ENCODE measurements at places on chromosomes 3 and 15.

- H3K4me1 ChIP-seq: no peaks in the 10 kb centered on the region
- DNase-seq: no peak
- H3K27me3 ChIP-seq: no peaks in the 10 kb centered on the region
- no peak overlapping the region for H3K27ac ChIP-seq
- no peaks in the 10 kb centered on the region for H3K36me3 ChIP-seq
- H3K4me3 ChIP-seq: no peak overlapping the region
Measured at GRCh38 chr15:89026167-89026566, 62.1 kb upstream of the ABHD2 start.

DNA sequence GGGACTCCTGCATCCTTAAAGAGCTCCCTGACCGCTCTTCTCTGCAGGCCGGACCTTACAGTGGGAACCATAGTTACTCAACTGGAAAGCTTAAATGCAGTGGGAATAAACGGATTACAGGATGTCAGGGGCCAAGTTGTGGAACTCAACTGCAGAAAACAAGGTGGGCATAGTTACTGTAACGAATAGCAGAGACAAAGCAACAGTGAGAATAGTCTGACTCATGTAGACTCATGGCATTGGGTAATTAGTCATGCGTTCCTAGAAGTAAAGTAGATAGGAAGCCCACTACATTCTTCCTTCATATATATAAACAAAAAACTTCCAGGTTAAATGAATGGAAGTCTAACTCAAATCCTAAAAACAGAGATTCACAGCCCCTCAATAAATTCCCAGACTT, 95.5 kb upstream of the CHRNA7 start:
- no peaks in the 10 kb centered on the region for H3K4me1 ChIP-seq
- no peaks in the 10 kb centered on the region for H3K27me3 ChIP-seq
- no peak for DNase-seq
- no peak overlapping the region for H3K27ac ChIP-seq
- no peak overlapping the region for H3K4me3 ChIP-seq

DNA sequence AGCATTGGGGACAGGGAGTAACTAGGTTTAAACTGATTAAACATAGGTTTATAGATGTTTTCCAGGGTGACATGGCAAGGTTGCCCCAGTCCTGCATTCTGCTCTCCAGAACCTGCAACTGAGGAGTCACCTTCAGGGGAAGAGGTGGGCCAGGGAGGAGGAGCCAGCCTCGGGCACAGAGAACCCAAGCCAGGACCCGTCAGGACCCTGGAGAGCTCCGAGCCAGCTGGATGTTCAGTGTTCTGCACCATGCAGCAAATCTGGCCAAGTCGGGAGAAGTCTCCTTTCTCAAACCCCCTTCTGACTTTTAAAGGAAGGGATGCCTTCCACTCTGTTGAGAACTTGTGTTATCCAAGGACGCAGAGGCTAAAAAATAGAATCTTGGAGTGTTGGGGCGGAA, 62.1 kb upstream of the SLC6A11 start:
- H3K4me3 ChIP-seq: no peak overlapping the region
- H3K27me3 ChIP-seq: no peaks in the 10 kb centered on the region
- no peaks in the 10 kb centered on the region for H3K36me3 ChIP-seq
- DNase-seq: no peak
- H3K4me1 ChIP-seq: no peaks in the 10 kb centered on the region

DNA sequence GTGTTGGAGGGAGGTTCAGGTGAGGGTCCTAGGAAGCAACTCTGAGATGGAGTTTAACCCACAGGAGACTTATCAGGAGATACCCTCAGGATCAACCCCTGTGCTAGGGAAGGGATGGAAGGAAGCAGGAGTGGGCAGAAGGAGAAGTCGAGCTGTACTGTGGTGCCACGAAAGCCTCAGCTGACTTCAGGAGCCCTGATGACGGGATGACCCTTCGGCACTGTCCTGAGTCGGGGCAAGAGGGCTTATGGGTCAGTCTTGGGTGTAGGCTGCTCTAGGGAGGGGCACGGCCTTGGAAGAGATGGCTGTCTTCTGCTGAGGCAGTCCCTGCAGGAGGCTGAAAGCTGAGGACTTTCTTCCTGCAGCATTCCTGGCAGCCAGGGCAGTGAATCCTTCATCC, 7.7 kb downstream of the CLEC3B start:
- no peak overlapping the region for H3K27ac ChIP-seq
- no peak for DNase-seq
- H3K4me3 ChIP-seq: no peak overlapping the region
- no peaks in the 10 kb centered on the region for H3K36me3 ChIP-seq

- H3K4me3 ChIP-seq: no peak overlapping the region
- no peaks in the 10 kb centered on the region for H3K4me1 ChIP-seq
- H3K36me3 ChIP-seq: no peaks in the 10 kb centered on the region
- H3K27me3 ChIP-seq: no peaks in the 10 kb centered on the region
Measured at GRCh38 chr3:177860184-177860583, 662.9 kb upstream of the TBL1XR1 start.

- H3K4me1 ChIP-seq: no peaks in the 10 kb centered on the region
- no peak overlapping the region for H3K4me3 ChIP-seq
- H3K36me3 ChIP-seq: no peaks in the 10 kb centered on the region
- DNase-seq: no peak
- H3K27me3 ChIP-seq: no peaks in the 10 kb centered on the region
Measured at GRCh38 chr3:148101061-148101460, 596.6 kb upstream of the AGTR1 start.

- no peaks in the 10 kb centered on the region for H3K36me3 ChIP-seq
- no peaks in the 10 kb centered on the region for H3K27me3 ChIP-seq
Measured at GRCh38 chr3:129474984-129475804, 35.2 kb downstream of the IFT122 start.

DNA sequence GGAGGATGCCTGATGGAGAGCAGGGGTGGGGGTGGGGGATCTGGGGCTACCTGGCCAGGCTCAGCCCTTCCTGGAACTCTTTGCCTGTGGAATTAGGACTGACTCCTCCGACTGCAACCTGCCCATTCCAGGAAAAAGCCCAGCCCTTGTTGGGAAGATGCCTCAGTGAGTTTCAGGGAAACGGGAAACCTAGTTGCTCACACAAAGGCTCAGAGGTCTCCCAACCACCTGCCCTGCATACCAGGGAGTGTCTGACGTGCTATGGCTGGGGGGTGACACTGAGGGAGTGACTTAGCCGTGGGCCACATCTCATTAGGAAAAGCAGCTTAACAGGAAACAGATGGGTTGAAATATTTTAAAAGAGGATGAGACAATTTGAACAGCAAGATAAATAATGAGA, 27.9 kb downstream of the CYP8B1 start:
- peak; percentile 27 for DNase-seq
- no peaks in the 10 kb centered on the region for H3K36me3 ChIP-seq
- peaks cover 5% of the 10 kb centered on the region for H3K4me1 ChIP-seq
- no peak overlapping the region for H3K4me3 ChIP-seq

DNA sequence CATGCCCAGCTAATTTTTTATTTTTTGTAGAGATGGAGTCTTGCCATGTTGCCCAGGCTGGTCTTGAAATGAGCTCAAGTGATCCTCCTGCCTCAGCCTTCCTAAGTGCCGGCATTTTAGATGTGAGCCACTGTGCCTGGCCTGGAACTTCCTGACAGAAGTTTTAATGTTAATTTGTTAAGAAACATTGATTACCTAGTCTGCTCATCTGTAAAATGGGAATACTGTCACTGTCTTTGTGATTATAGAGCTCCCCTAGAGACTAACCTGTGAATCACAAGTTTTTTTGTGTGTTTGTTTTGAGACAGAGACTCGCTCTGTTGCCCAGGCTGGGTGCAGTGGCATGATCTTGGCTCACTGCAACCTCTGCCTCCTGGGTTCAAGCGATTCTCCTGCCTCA, 4.3 kb upstream of the EIF3J start:
- no peaks in the 10 kb centered on the region for H3K4me1 ChIP-seq
- no peak overlapping the region for H3K4me3 ChIP-seq
- no peak for DNase-seq
- H3K27me3 ChIP-seq: no peaks in the 10 kb centered on the region

DNA sequence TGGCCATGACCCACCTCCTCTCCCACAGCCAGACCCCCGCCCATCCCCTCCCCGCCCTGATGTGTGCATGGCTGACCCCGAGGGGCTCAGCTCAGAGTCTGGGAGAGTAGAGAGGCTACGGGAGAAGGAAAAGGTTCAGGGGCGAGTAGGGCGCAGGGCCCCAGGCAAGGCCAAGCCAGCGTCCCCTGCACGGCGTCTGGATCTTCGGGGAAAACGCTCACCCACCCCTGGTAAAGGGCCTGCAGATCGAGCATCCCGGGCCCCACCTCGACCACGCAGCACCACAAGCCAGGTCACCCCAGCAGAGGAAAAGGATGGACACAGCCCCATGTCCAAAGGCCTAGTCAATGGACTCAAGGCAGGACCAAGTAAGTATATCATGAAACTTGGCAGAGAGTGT, 11.7 kb downstream of the MAP1A start:
- H3K4me1 ChIP-seq: no peaks in the 10 kb centered on the region
- DNase-seq: no peak
- H3K27me3 ChIP-seq: no peaks in the 10 kb centered on the region
- no peaks in the 10 kb centered on the region for H3K36me3 ChIP-seq

DNA sequence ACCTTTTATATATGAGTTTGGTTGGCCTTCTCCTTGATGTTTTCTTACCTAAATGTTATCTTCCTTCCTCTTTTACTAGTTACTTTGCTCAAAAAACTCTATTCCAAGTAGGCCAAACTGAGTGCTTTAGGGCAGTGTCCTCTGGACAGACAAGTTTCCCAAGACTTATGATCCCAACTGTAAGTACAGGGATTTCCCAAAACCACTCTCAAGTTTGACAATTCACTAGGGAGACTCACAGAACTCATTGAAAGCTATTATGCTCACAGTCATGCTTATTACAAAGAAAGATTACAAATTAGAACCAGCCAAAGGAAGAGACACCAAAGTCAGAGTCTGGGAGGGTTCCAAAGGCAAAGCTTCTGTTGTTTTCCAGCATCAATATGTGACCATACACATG, 534.2 kb upstream of the ALCAM start:
- H3K27me3 ChIP-seq: no peaks in the 10 kb centered on the region
- no peak overlapping the region for H3K27ac ChIP-seq
- H3K4me1 ChIP-seq: no peaks in the 10 kb centered on the region
- no peak overlapping the region for H3K4me3 ChIP-seq

DNA sequence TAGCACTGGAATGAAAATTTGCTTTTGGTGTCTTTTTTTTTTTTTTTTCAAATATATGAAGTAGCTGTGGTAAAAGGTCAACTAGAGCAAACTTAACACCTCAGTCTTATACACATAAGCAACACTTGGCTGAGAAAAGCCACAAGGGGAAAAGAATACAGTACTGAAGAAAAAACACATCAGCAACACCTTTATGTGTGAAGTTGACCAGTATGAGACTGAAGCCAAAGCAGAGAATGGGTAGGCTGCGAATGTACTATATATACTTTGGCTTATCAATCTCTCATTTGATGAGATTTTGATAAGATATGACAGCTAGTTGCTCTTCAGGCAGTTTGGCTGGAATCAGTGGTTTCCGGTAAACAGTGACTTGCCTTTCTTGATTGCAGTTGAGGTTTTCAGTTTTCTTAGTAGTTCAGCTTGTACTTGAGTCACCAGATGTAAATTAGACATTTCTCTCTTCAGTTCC, 22.0 kb upstream of the ZCWPW2 start:
- no peak for DNase-seq
- H3K4me1 ChIP-seq: no peaks in the 10 kb centered on the region
- no peak overlapping the region for H3K27ac ChIP-seq
- no peak overlapping the region for H3K4me3 ChIP-seq
- H3K36me3 ChIP-seq: no peaks in the 10 kb centered on the region

DNA sequence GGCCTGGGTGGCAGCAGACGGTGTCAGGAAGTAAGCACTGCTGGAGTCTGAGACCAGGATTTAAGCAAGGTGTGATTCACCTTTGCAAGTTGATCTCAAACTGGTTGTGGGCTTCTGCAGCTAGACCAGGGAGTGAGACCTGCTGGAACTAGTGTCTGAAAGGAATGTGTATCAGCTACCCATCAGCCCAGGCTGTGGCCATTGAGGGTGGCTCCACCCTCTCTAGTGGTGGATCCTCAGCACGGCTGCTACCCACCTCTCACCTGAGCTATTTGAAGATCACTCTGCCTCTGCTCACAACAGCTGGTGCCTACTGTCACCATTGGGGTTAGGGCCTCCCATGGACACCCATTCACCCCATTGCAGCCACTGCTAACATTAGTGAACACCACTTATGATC, 140.3 kb upstream of the DCBLD2 start:
- no peaks in the 10 kb centered on the region for H3K27me3 ChIP-seq
- H3K36me3 ChIP-seq: no peaks in the 10 kb centered on the region
- no peak for DNase-seq

DNA sequence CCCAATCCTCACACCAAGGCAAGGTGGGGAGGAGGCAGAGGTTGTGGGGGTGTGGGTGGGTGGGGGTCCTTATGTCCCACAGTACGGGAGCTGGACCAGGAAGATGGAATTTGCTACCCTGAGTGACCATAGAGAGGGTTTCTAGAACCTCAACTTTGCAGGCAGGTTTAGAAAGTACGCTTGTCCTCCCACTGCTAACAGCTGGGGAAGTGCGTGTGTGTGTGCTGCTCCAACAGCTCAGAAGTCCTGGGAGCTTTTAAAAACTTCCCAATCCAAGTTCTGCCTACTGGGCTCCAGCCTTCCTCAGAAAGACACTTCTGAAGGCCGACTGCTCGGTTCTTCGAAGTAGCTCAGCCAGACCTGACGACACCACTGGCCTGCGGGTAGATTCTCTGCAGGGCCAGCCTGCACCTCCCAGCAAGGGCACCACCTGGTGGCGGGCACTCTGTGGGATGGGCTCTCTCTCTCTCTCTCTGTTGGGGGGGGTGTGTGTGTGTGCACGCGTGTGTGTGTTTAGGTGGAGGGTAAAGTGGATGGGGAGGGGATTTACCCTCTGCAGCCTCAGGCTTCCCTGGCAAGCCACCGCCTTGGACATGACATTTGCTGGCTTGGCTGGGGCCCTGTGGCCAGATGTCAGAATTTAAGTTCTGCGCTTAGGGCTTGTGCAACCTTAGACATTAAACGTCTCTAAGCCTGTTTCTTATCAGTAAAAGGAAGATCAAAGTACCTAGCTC, 15.6 kb downstream of the TMEM158 start:
- H3K27ac ChIP-seq: peak overlapping the region; percentile 83
- peak; percentile 87 for DNase-seq
- H3K4me3 ChIP-seq: no peak overlapping the region

- no peak for DNase-seq
- no peaks in the 10 kb centered on the region for H3K27me3 ChIP-seq
- no peak overlapping the region for H3K4me3 ChIP-seq
- no peak overlapping the region for H3K27ac ChIP-seq
- no peaks in the 10 kb centered on the region for H3K4me1 ChIP-seq
Measured at GRCh38 chr3:10387881-10388609, 67.1 kb upstream of the SEC13 start.

DNA sequence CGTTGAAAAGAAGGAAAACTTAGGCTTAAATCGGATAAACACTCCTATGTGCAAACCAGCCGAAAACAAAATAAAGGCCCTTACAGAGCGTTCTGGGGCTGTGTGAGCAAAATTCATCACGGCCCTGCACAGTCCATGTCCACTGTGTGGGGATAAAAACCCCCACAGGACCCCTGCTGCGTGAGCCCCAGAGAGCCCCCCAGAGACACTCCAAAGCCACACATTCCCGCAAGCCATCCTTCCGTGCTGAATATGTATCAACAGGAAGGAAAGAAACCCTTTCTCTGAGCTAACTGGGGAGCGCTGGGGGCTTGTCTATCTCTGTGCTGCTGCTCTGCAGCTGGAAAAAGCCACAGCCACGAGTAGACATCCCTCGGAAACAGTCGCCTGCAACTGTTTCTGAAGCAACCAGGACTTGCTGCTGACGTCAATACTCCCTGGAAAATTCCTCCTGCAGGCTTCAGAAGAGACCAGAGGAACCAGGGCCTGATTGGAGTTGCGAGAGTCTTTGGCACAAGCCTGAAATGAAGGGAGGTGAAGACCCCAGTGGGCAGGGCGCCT, 72.7 kb downstream of the NUP210 start:
- no peak overlapping the region for H3K27ac ChIP-seq
- DNase-seq: no peak
- no peaks in the 10 kb centered on the region for H3K36me3 ChIP-seq
